G401 (cell line): ENCODE measurements at places on chromosomes 5 and 9. TPM values are rescaled to one million over a fixed set of nuclear protein-coding genes. Genes with fewer than 3 reads are reported as not detected.
A peak's percentile ranks its signal among the peaks of the same experiment; 100 is the strongest.

DNA sequence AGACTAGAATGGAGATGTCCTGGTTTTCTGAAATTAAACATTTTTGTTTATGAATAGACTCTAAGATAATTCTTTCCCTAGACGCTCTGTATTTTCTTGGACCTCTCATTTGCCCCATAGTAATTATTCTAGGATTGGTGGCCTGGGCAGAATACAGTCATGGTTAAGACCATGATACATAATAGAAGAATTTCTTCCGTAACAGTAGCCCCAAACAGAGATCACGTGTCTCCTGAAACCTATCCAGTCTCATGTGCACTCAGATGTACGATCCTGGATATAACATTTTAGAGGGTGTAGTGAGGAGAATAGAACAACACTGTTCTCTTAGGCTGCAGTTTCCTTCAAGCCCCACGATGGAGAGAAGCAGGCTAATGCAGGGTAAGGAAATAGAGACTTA, 22.3 kb downstream of the PCDHAC2 start:
- no peak for DNase-seq

DNA sequence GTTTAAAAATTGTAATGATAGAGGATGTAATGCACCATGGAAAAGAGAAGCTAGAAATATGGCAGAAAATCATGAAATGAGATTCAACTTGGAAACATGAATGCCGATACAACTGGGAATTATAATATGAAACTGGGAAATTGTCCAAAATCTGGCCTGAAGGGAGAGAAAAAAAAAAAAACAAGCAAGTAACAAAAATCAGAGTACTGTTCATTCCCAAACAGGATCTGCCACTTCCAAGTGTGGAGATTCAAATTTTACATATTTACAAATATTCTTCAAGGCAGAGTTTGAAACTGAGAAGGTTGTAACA, 56.6 kb upstream of the MOCS2 start:
- no peak for DNase-seq

- no peak for DNase-seq
Measured at GRCh38 chr5:178766936-178767912, 36.8 kb upstream of the ZNF354A start.

DNA sequence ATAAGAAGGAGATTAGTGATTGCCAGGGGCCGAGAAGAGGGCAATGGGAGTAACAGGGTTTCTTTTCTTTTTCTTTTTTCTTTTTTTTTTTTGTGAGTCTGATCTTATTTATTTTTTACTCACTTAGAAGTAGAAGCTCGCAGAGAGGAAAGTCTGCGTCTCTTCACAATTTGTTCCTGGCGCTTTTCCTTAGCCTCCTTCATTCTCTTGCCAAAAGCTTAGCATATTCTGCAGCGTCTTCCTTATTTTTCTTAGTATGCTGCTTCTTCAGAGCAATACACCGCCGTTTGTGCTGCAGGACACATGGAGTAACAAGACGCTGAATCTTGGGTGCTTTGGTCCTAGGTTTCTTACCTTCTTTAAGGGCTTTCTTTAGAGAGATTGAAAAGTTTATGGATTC, 30.3 kb upstream of the DENND4C start:
- no peak for DNase-seq

GRCh38 chr5:110343616-110344015, 382.9 kb downstream of the TMEM232 start:
- DNase-seq = no peak

GRCh38 chr9:78756813-78757510, 460.0 kb downstream of the PSAT1 start:
- no peak for DNase-seq

- no peak for DNase-seq
Measured at GRCh38 chr5:41120600-41120999, 49.5 kb upstream of the MROH2B start.

DNA sequence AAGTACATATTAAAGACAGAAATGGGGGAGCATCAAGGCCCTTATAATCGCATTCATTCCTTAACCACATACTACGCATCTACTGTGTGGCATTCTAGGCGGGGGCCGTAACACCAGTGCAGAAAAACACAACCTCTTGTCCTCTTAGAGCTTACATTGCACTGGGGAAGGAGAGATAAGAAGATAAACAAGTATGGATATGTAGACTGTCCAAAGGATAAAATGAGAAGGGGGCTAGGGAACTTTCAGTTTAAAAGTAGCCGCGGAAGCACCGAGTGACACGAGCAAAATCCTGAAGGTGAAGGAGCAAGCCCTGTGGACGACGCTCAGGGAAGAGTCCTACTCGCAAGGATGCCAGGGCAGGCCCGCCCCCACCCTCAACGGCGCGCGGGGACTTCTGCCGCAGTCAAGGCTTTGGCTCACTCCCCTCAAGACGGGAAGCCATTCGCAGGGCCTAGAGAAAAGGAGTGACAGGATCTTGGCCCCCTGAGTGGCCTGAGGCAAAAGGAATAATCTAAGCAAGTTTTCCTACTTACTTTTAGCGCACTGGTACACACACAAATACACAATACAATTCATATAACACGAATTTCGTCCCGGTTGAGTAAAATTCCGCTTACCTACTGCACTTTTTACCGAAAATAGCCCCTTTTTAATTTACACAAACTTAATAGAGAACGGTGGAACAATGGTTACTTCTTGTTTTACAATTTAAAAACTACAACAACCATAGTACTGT, 1.3 kb upstream of the NIPBL start:
- peak; percentile 69 for DNase-seq

DNA sequence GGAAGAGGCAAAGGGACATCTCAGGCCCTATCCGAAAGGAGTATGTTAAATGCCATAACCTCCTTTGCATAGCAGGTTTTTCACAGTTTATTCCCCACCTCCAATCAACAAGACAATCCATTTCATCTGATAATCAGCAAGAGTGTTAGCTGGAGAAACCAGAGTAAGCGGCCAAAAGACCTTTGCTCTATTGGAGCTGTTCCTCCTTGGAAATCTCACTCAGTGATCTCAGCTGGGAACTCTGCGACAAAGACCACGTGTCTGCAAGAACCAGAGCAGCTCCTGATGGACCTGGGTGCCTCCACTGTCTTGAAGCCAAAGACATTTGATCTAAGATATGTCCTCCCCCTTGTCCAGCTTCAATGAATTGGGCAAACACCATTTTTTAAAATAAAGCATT, 241.0 kb downstream of the SEC61B start:
- no peak for DNase-seq

DNA sequence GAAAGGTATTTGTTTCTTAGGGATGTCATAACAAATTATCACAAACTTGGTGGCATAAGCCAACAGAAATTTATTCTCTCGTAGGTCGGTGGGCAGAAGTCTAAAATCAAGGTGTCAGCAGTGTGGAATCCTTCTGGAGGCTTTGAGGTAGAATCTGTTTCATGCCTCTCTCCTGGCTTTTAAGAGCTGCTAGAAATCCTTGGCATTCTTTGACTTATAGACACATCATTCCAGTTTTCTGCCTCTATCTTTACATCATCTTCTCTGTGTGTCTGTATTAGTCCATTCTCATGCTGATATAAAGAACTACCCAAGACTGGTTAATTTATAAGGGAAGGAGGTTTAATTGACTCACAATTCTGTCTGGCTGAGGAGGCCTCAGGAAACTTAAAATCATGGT, 488.1 kb upstream of the PAPPA start:
- no peak for DNase-seq

- DNase-seq = no peak
Measured at GRCh38 chr9:99491408-99492158, 269.5 kb downstream of the SEC61B start.

- DNase-seq = no peak
Measured at GRCh38 chr9:115118879-115119218, 892 bp upstream of the TNC start.

- DNase-seq = no peak
Measured at GRCh38 chr5:127373858-127374491, 83.4 kb downstream of the MEGF10 start.

- peak; percentile 95 for DNase-seq
Measured at GRCh38 chr9:693201-694091, 148.1 kb upstream of the DMRT1 start.

GRCh38 chr5:116478491-116478890, 96.1 kb downstream of the SEMA6A start:
- DNase-seq = no peak

- DNase-seq = peak; percentile 18
Measured at GRCh38 chr5:80191991-80192398, 63.9 kb downstream of the SERINC5 start.

GRCh38 chr5:179272326-179273072, 72.8 kb downstream of the ADAMTS2 start:
- DNase-seq = no peak

DNA sequence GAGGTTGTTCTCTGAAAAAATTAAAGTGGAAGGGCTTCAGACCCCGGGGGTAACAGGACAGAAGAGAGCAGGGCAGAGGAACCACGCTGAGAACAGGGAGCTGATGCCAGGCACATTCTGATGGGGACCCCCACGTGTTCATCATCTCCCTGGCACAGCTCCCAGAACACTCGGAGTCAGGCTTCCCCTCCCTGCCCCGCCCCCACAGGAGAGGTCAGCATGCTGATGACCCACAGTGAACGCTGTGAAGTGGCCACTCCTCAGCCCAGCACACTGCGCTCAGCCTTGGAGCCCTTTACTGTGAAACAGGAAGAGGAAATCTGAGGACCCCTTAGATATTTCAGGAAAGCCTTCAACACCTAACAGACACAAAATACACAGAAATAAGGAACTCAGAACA, 16.4 kb downstream of the RETREG1 start:
- peak; percentile 26 for DNase-seq

DNA sequence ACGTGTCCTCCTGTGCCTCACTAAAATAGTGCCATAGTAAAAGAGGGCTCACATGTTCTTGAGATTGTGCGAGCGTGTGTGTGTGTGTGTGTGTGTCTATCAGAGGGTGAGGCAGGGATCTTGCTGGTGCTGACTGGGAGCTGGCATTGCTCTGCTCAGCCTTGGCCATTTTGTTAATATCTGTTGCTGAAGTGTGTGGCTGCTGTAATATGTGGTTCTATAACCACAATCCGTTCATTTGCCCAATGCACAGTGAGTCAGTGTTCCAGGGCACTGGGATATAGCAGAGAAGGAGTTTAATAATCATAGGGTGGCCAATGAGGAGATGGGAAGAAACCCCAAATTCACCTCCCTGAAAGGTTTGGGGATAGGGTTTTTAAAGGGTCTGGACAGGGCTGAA, 61.3 kb downstream of the RASGRF2 start:
- DNase-seq = no peak

GRCh38 chr5:67432606-67433005, 236.0 kb upstream of the CD180 start:
- no peak for DNase-seq

GRCh38 chr5:115455301-115455707, 89.3 kb downstream of the FEM1C start:
- DNase-seq = peak; percentile 40

DNA sequence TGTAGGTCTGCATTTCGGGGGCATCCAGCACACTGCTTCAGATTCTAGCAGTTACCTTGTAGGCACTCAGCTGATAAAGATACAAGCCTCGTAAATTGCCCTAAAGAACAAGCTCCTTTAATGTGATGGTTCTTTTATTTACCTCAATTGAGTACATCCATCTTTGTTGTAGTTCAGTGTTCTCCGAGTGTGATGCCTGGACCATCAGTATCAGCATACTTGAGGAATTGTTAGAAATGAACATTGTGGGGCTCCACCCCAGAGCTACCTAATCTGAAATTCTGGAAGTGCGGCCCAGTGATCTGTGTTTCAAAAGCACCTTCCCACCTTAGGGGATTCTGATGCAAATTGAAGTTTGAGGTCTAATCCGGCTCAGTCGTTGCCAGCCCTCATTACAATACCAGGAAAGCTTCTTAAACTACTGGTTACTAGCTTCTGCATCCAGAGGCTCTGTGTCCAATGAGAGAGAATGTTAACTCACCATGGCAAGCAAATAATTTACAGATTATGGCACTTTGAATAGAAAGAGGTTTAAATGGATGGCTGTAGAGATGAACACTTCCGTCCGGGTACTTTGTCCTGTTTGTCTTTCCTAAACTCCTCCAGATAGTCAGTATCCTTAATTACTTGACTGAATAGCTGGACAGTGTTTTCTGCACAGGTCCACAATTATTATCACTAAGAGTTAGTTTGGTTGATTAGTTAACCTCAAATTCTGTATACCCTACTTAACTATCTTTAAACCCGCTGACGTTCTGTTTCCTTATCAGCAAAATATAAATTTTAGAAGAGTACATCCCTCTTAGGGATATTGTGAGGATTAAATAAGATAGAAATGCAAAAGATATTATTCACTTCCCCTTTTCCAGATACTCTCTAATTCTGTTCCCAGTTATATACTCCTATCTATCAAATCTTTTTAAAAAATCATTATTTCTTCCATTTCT, 47.9 kb downstream of the RAI14 start:
- DNase-seq = no peak

DNA sequence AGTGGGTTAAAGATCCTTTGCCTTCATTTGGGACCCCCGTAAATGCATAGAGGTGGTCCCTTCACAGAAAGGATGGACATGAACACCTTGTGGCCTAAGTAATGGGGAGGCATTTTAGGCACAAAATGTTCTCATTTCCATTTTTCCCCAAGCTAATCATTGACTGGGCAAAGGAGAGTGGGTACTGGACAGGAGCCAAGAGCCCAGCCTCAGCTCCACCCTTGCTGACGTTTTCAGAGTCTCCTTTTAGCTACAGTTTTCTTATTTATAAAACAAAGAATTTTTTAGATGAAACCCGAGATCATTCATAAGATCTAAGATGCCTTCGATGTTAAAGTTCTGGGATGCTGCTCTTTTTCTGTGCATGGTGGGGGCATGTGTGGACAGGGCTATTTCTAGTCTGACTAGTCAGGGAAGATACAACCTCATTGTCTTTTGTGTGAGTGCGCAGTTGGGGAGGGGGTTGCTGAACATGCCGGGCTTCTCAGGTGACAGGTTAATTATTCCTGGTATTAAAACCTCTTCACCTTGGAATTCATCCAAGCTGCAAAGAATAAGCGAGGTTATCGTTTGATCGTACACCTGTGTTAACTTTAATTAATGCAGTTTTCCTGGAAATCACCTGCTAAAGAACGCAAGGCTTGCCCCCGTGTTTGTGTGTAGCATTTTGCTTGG, 48.4 kb downstream of the ADAMTS16 start:
- no peak for DNase-seq

- no peak for DNase-seq
Measured at GRCh38 chr5:180618829-180619562, 27.7 kb upstream of the SCGB3A1 start.

The FBP2 gene
- 0.14 TPM in 1 of 2 replicates, not detected in the other for total RNA-seq

The SPATA31C2 gene
- total RNA-seq = not detected in 2 replicates

The CD72 gene
- total RNA-seq = 2.4 TPM in 1 of 2 replicates, not detected in the other

The NR5A1 gene
- total RNA-seq = 0.54 and 0.55 TPM in 2 replicates

The ISCA1 gene
- 25.6 and 41.7 TPM in 2 replicates for total RNA-seq

The DMGDH gene
- total RNA-seq = not detected in 2 replicates

The ADGRD2 gene
- total RNA-seq = not detected in 2 replicates

The SPINK4 gene
- total RNA-seq = not detected in 2 replicates

The FOXD4 gene
- total RNA-seq = not detected in 2 replicates

The ARAP3 gene
- total RNA-seq = not detected in 2 replicates

The TRAF1 gene
- 0.49 and 0.85 TPM in 2 replicates for total RNA-seq

The BTNL3 gene
- not detected in 2 replicates for total RNA-seq

The PCDHAC2 gene
- 7.8 and 8.0 TPM in 2 replicates for total RNA-seq

The ZCCHC9 gene
- 54.1 and 74.7 TPM in 2 replicates for total RNA-seq

The GLRA1 gene
- not detected in 2 replicates for total RNA-seq

The CBY3 gene
- total RNA-seq = not detected in 2 replicates

The SLC6A18 gene
- total RNA-seq = not detected in 2 replicates
